ENCODE measurements at places on chromosomes 16 and 17. TPM values are rescaled to one million over a fixed set of nuclear protein-coding genes. Genes with fewer than 3 reads are reported as not detected.

RNFT1 gene
- 17.0 TPM for total RNA-seq

ITGA2B gene
- total RNA-seq: 0.24 TPM

MPV17L gene
- total RNA-seq: 2.6 TPM

TEKT1 gene
- not detected for total RNA-seq

P2RX1 gene
- total RNA-seq: not detected

SPHK1 gene
- total RNA-seq: 121 TPM

GLP2R gene
- 0.10 TPM for total RNA-seq

TNP2 gene
- total RNA-seq: not detected

NPIPA5 gene
- 10.2 TPM for total RNA-seq

NACA2 gene
- not detected for total RNA-seq

NLRC5 gene
- 10.9 TPM for total RNA-seq

CCL14 gene
- total RNA-seq: 11.2 TPM

SMG6 gene
- 36.6 TPM for total RNA-seq

RPS15A gene
- 2,756 TPM for total RNA-seq

MYLK3 gene
- 0.06 TPM for total RNA-seq
